ENCODE measurements at places on chromosomes 2 and 18. TPM values are rescaled to one million over a fixed set of nuclear protein-coding genes. Genes with fewer than 3 reads are reported as not detected.

- no peak overlapping the region for H3K27ac ChIP-seq
- no peak overlapping the region for H3K4me3 ChIP-seq
- H3K4me1 ChIP-seq: peaks cover 9% of the 10 kb centered on the region
- peak; percentile 69 for DNase-seq
Measured at GRCh38 chr18:56575819-56576663, 62.4 kb downstream of the TXNL1 start.

Gene ZDBF2
- polyA plus RNA-seq: 7.5 TPM

DNA sequence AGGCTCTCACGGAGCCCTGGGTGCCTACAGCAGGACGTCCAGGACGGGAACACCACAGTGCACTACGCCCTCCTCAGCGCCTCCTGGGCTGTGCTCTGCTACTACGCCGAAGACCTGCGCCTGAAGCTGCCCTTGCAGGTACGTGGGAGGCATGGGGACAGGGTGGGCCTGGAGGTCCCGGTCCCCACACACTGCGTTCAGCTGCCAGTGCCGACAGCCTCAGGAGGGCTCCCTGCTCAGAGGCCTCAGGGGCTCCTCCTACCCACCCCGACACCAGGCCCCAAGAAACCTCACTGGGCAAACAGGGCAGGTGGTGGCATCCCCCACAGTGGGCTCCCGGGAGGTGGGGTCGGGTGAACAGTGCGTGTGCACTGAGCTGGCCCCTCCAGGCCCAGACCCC, 10.8 kb downstream of the ANO7 start:
- no peaks in the 10 kb centered on the region for H3K27me3 ChIP-seq
- H3K27ac ChIP-seq: no peak overlapping the region
- H3K36me3 ChIP-seq: no peaks in the 10 kb centered on the region

Gene RAB17
- 16.6 TPM for polyA plus RNA-seq

Gene LCT
- 0.14 TPM for polyA plus RNA-seq

DNA sequence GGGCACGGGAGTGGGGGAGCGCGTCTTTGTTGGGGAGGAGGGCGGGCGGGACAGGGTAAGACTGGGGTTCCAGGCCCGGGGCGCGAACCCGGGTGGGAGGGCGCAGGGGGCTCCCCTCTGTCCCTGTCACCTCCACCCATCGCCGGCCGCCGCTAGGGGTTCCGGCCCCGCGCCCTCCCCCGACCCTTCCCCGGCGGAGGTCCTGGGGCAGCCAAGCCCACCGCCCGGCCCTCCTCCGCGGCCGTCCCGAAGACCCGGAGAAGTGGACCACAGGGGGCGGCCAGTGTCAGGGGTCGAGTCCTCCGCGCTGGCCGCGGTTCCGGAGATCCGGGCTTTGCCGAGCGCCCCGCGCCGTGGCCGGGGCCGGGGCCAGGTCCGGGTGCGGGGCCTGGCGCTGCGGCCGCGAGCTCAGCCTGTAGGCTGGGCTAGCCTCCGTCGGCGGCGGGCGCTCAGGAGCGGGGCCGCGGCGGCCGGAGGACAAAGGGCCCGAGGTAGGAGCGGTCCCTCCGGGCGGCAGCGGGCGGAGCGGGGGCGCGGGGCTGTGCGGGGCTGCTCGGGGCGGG, 16.6 kb upstream of the E2F6 start:
- peak; percentile 66 for DNase-seq
- H3K27me3 ChIP-seq: peaks cover 38% of the 10 kb centered on the region
- H3K36me3 ChIP-seq: no peaks in the 10 kb centered on the region
- H3K4me3 ChIP-seq: peak overlapping the region; percentile 29

Gene DYSF
- 22.8 TPM for polyA plus RNA-seq

DNA sequence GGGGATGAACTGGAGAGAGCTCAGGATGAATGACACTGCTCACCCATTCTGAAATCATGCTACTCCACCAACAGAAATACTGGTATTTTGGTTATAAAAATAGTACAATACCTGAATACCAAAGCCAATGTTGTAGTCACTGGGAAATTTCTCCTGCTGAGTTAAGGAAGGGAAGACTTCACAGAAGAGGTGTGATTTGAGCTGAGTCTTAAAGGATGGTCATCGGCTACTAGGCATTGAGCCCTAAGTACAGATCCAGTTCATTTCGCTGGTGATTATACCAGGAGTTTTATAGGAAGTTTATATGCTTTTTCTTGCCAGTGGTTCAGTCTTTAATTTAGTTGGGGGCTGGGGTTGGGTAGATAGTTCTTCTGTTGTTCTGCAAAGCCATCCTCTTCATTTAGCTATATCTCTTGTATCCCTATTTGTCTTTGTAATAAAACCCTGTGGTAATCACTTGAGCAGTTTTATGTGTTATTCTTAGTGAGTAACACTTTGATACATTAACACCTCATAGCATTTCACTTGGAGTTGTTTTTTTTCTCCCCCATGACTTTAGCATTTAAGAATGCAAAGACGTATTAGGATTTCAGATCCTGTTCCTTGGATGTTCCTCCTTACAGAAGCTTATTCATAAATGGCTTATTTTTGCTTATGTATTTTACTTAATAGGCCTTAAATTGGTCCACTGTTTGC, 239.9 kb upstream of the FOSL2 start:
- no peaks in the 10 kb centered on the region for H3K36me3 ChIP-seq
- H3K4me1 ChIP-seq: no peaks in the 10 kb centered on the region
- no peaks in the 10 kb centered on the region for H3K27me3 ChIP-seq
- no peak for DNase-seq
- no peak overlapping the region for H3K4me3 ChIP-seq

DNA sequence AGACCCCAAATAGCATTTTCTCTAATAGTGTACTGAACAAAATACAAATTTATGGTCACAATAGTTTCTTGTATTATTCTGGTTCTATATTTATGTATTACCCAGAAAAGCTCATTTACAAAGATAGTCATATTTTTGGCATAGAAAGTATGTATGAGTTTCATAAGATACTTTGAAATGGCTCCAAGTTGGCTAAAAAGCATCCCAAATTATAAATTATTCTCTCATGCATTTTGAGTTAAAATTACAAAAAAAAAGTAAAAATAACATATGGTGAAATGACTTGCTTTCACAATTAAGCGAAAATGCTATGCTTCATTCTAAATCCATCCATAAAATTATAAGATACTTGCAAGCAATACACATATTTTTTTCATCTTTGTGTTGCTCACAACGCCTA, 530.7 kb downstream of the ZNF804A start:
- H3K36me3 ChIP-seq: no peaks in the 10 kb centered on the region
- no peaks in the 10 kb centered on the region for H3K4me1 ChIP-seq

GRCh38 chr2:6785493-6785892, 80.2 kb downstream of the CMPK2 start:
- H3K4me1 ChIP-seq: peaks cover 8% of the 10 kb centered on the region
- H3K36me3 ChIP-seq: no peaks in the 10 kb centered on the region
- no peak overlapping the region for H3K4me3 ChIP-seq
- no peak overlapping the region for H3K27ac ChIP-seq
- DNase-seq: no peak
